ENCODE measurements at places on chromosomes 5 and 9. TPM values are rescaled to one million over a fixed set of nuclear protein-coding genes. Genes with fewer than 3 reads are reported as not detected.

DNA sequence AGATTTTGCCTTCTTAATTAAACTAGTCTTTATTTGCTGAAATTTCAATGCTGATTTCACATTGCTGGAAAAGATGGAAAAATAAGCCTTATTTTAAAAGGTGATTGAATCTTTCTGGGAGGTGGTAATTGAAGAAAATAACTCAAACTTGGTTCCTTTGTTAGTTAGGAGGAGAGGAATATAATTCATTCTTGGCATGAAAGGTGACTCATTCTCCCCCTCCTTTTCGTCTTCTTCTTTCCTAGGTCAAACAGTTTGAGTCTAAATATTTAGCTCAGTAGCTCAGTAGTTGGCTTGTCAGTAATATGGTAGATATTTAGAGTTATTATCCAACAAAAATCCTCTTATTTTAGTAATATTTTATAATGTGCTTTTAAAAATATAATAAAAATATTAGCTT, 353.9 kb upstream of the MEF2C start:
- H3K4me3 ChIP-seq: no peak overlapping the region
- no peaks in the 10 kb centered on the region for H3K27me3 ChIP-seq
- no peak overlapping the region for H3K27ac ChIP-seq
- H3K36me3 ChIP-seq: no peaks in the 10 kb centered on the region
- no peaks in the 10 kb centered on the region for H3K4me1 ChIP-seq
- no peak for DNase-seq

The TMEM167A gene
- 81.2 TPM for total RNA-seq

DNA sequence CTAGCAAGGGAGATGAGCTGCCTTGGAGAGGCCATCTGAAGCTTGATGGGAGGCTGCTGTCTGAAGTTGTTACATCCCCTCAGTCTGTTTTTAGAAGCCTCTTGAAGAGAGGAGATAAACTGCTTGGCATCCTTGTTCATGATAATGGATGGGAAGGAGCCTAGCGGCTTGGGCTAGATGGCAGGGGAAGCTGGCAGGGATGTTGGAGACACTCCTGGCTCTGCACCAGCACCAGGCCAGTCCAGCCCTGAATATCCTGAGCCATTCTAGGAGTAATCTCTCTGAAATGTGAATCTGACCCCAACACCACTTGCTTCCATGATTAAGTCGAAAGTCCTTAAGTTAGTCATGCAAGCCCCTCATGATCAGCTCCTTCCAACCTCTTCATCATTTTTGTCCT, 310.5 kb downstream of the NSG2 start:
- H3K36me3 ChIP-seq: no peaks in the 10 kb centered on the region
- no peaks in the 10 kb centered on the region for H3K4me1 ChIP-seq
- H3K27me3 ChIP-seq: no peaks in the 10 kb centered on the region

The GMCL2 gene
- not detected for total RNA-seq

DNA sequence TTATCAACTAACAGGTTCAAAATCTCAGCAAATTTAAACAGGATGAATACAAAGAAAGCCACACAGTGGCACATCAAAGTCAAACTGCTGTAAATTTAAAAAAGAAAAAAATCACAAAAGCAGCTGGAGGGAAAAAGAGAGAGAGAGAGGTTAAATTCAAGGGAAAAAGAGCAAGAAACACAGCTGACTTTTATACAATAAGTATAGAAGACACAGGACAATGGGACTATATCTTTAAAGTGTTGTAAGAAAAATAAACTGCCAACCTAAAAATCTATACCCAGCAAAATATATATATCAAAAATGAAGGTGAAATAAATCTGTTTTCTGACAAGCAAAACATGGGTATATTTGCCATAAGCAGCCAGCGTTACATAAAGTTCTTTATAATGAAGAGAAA, 261.5 kb downstream of the TLE1 start:
- no peak overlapping the region for H3K4me3 ChIP-seq
- H3K4me1 ChIP-seq: no peaks in the 10 kb centered on the region

DNA sequence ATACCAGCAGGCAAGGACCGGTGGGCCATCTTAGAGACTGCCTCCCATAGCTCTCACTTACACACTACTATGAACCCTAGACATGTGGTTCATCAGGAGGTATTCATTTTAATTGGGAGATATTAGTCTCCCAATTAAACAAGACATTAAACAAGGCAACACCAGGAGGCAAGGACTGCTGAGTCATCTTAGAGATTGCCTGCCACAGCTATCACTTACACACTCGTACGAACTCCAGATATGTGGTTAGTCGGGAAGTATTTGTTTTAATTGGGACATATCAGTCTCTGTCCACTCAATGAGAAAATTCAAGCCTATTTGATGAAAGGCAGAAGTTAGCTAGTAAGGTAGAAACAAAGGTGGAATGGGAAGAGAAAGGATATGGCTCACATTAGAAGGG, 343.9 kb downstream of the NFIB start:
- H3K36me3 ChIP-seq: no peaks in the 10 kb centered on the region
- no peak overlapping the region for H3K27ac ChIP-seq
- no peak overlapping the region for H3K4me3 ChIP-seq
- DNase-seq: no peak
- H3K27me3 ChIP-seq: no peaks in the 10 kb centered on the region

The S100Z gene
- total RNA-seq: 2.6 TPM

- no peak overlapping the region for H3K4me3 ChIP-seq
- no peaks in the 10 kb centered on the region for H3K27me3 ChIP-seq
- no peak overlapping the region for H3K27ac ChIP-seq
- DNase-seq: no peak
Measured at GRCh38 chr5:143106174-143106573, 297.3 kb downstream of the NR3C1 start.
